ENCODE measurements at places on chromosomes 2 and 18.

- no peak for DNase-seq
Observed at GRCh38 chr2:61636686-61637085, 98.5 kb upstream of the XPO1 start.

GRCh38 chr2:168192839-168193616 lies 54.4 kb downstream of the STK39 start:
- peak; percentile 86 for DNase-seq

DNA sequence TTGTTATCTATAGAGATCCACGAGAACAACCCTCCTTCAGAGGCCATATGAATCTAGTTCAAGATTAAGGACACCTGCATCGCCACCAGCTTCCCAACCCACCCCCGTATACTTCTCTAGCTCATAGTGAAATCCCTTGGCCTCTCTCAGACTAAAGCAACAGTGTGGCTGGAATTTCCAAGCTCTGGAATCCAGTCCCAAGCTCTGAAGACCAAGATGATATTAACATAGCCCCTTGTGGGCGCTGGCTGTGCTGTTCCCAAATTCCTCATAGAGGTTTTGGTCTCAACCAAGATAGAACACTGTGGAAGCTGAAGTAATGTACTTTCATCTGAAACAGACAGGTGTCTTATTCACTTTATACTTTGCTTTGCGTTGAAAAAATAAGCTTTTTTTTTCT lies 139.6 kb downstream of the MAP2 start:
- no peak for DNase-seq

GRCh38 chr2:72554381-72554780 lies 271.5 kb downstream of the EXOC6B start:
- DNase-seq, result peak; percentile 0

DNA sequence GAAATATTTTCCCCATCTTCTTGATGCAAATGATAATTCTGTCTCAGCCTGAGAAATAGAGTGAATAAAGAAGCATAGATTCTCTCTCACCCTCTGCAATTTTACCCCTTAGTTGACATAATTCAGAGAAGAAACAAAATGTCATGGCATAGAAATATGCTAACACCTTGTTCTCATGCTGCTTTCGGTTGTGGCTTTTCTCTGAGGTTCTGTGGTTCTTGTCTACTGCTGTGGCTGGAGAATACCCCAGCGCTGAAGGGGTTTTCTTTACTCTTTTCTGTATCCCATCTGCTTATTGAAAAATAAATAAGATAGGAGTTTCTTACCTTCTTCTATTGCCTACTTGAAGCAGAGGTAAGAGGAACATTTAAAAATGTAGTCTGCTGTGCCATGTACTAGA lies 15.4 kb upstream of the RAB27B start:
- DNase-seq, result no peak

- no peak for DNase-seq
Observed at GRCh38 chr2:290090-290722, 2.3 kb upstream of the ALKAL2 start.

GRCh38 chr2:47402555-47402804 lies 476 bp upstream of the MSH2 start:
- DNase-seq, result no peak

DNA sequence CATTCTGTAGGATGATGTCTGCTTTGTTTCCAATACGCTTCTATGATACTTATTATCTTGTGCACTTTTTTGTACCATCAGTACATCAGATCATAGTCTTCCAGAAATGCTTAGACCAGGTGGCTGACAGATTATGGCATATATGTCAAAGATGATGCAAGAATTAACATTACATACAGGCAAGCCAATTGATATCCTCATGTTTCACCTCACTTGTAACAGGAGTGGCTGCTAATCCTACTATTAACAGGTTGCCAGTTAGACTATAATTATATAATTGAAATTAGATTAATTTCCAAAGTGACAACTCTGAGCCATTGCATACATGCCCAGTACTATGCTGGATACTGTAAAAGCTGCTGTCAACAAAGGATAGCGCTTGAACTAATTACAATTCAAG lies 77.2 kb downstream of the TLK1 start:
- peak; percentile 55 for DNase-seq

DNA sequence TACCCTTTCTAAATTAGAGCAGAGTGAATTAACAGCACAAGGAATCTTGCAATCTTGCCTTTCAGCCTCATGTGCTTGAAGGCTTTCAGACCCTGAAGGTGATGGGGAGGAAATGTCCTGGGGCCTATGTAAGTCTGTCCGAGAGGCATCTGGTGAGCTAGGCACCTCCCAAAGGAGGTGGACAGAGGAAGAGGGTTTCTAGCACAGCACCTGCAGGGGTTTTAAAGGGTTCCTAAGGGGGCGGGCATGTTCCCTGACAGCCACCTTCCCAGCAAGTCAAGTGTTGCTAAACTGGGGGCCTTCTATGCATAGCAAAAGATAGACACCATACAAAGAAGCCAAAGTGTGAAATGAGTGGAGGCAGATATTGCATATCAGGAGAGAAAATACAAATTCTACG lies 88.5 kb downstream of the CDH2 start:
- DNase-seq, result no peak

GRCh38 chr2:59932341-59932740 lies 621.1 kb downstream of the BCL11A start:
- DNase-seq, result peak; percentile 17

DNA sequence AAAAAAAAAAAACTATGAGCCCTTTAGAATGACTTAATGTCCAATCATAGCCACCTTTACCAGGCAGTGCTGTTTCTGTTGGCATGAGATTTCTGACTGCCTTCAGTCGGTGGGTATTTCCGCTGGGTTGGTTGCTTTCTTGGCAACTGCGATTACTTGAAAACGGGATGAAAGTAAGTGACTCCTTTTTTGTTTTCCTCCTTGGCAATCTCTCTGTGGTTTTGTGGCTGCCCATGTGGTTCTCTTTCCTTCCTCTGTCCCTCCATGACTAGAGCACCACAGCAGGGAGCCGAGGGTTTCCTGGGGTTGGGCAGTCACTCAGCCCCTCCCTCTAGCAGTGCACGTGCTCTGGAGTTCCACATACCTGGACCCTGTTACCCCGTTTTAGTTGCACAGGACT lies 112.1 kb downstream of the KLHL29 start:
- no peak for DNase-seq

GRCh38 chr18:572091-572830 lies 7.9 kb upstream of the CETN1 start:
- no peak for DNase-seq

- peak; percentile 47 for DNase-seq
Observed at GRCh38 chr18:57051021-57051656, 95.7 kb upstream of the BOD1L2 start.

DNA sequence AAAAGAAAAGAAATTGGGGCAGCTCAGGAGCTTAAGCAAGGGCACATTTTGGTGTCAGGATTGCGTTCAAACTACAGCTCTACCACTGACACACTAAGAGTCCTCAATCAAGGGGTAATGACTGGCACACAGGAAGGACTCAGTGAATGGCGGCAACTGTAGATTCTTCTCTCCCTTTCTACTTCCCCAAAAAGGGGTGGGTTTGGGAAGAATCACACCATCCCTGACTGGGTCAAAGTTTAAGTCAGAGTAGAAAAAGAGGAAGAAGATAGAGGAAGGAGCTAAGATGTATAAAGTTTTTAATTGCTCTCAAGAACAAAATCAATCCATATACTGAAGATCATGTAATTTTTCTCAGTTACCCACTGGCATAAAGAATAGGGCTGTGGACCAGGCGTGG lies 2.6 kb downstream of the NLRC4 start:
- no peak for DNase-seq

DNA sequence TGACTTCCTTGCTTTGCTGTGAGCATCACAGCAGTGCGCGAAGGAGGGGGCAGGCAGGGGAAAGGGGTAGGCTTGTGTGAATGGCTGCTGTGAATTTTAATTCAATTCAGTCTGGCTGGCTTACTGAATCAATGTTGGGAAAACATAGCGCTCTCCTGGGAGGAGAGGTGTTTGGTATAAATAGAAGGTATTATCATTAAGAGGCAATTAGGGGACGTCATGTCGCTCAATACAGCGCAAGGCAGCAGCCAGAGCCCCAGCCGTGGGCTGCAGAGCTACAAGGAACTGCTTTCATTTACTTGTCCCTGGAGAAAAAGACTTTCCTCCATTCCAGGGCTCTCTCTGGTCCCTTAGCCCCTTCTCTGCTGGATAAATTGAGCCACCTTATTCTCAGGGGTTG lies 181.4 kb upstream of the MSH6 start:
- peak; percentile 86 for DNase-seq

GRCh38 chr2:6470518-6470917 lies 395.2 kb downstream of the CMPK2 start:
- DNase-seq, result no peak

GRCh38 chr2:98167916-98168315 lies 80.9 kb downstream of the VWA3B start:
- DNase-seq, result no peak

DNA sequence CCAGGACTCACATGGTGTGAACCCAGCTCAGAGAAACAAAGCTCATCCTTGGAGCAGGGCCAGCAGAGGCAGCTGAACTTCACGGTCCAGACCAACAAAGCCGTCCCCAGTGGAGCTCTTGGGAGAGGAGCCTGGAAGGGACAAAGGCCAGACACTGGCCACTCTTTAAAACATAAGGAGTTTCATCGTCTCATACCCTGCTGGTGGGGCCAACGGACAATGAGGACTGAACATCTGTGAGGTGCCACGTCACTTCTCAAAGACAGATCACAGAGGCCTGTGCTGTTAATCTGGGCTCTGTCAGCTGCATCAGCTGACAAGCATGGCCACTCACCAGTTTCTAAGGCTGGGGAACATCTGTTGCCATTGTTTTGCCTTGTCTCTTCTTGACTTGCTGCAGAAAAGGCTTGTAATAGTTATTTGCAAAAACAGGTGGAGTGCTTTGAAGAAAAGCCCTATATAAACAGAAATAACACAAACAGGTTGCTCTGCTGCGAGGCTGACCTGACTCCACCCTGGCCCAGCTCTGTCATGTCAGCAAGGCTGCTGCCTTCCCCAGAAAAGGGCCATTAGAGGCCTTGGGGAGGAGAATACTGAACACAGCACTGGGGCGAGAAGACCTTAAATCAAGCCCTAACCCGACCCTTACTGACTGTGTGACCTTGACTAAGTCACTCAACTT lies 68.1 kb upstream of the DAPL1 start:
- DNase-seq, result peak; percentile 93

- no peak for DNase-seq
Observed at GRCh38 chr2:85596486-85597143, 1.1 kb downstream of the RNF181 start.

- DNase-seq, result no peak
Observed at GRCh38 chr2:2839782-2840531, 508.9 kb upstream of the MYT1L start.

DNA sequence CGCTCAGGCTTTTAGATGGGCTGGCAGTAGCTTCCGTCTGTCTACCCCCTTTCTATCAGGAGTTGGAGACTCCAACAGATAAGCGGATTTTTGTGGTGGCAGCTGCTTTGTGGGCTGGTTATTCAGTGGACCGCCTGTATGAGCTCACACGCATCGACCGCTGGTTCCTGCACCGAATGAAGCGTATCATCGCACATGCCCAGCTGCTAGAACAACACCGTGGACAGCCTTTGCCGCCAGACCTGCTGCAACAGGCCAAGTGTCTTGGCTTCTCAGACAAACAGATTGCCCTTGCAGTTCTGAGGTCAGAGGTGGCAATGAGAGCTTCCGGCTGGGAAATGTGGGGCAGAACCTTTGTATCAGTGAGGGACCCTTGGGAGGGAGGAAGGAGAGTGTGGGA lies 14.8 kb downstream of the CAD start:
- no peak for DNase-seq

DNA sequence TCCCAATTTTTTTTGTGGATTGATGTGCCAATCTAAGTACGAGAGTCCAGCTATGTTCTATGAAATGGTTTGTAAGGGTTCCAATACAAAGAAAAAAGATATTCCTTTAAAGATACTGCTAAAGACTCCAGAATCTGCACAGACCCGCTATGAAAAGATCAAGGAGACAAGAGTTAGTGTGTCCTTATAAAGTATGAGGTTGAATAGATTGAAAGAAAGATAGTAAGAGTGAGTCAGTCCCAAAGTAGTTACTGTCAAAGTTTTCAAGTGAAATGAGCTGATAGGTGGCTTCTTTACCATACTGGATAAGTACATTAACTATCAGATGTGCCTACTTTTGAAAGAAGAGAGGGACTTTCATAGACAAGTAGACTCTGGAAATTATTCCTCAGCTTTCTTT lies 17.9 kb upstream of the EHBP1 start:
- no peak for DNase-seq

- no peak for DNase-seq
Observed at GRCh38 chr2:203412546-203413331, 84.5 kb downstream of the ABI2 start.

GRCh38 chr2:59308108-59308507 lies 1067.0 kb upstream of the FANCL start:
- no peak for DNase-seq

DNA sequence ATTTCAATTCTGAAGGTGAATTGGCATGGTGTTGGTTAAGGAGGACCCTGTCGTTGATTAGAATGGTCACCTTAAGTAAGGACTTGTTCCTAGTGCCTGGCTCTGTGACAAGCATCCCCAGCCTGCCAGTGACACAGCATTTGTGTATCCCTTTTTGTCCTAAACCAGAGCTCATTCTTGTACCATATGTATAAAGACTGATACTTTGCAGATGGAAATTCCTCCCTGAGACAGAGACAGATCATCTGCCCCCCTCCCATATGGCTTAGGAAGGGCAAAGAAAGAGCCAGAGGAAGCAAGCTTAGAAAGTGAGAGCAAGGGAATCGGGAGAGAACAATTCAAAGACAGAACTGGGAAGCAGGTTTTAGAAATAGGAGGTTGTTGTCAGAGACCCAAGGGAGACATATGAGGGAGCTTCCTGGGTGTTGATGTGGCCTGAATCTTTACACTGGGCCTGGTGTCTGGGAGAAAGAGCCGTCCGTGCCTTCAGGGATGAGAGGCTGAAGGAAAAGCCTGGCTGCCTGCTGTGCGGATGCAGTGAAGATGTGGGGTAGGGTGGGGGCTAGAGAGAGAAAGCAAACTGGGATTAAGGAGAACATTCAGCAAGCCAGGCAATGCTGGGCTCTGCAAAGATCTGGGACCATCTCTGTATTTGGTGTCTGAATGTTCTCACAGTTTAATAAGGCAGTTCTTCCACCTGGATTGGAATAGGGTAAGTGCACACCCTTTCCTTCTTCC lies 13.2 kb upstream of the CHRNA1 start:
- DNase-seq, result no peak

- no peak for DNase-seq
Observed at GRCh38 chr2:24011250-24012104, 1.6 kb downstream of the MFSD2B start.

GRCh38 chr18:13522256-13522655 lies 204.1 kb downstream of the FAM210A start:
- no peak for DNase-seq

- no peak for DNase-seq
Observed at GRCh38 chr2:18253686-18254197, 306.7 kb downstream of the RDH14 start.

- DNase-seq, result no peak
Observed at GRCh38 chr18:6254456-6254855, 160.3 kb downstream of the L3MBTL4 start.

GRCh38 chr18:63152096-63152495 lies 167.5 kb downstream of the BCL2 start:
- DNase-seq, result no peak
